ENCODE measurements at places on chromosomes 13 and 19.

DNA sequence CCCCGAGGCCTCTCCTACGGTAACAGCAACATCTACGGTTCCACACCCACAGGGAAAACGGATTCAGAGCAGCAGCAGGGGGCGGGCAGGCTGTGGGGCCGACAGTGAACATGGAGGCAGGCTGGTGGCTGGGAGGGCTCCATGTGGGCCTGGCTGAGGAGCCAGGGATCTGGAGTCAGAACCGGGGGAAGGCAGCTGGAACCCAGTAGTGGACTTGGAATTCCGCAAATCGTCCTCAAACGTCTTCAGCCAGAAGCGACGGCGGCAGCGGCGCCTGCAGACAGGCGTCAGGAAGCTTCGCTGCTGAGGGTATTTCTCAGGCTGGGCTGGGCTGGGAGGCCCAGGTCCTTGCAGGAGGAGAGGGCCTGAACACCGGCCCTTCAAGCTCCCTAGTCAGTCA, 1.8 kb downstream of the TMEM86B start:
- no peak for DNase-seq

- no peak for DNase-seq
These were observed 48.0 kb downstream of the RFX2 start for GRCh38 chr19:6062274-6062673.

DNA sequence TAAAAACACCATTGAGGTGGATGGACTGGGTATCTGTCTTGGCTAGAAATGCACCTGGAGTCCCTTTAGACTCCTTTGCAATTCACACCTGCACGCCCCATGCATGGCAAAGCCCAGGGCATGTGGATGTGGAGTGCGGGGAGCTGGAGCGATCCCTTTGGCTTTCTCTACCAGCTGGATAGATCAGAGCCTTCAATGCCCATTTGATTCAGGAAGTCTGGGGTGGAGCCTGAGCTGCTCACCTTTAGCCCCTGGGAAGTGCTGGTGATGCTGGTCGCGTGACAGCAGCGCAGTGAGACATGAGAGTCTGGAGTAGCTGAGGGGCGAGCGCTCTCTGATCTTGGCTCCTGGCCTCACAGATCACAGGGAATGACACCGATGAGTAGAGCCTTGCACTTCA, 4.8 kb upstream of the ZNF536 start:
- no peak for DNase-seq

DNA sequence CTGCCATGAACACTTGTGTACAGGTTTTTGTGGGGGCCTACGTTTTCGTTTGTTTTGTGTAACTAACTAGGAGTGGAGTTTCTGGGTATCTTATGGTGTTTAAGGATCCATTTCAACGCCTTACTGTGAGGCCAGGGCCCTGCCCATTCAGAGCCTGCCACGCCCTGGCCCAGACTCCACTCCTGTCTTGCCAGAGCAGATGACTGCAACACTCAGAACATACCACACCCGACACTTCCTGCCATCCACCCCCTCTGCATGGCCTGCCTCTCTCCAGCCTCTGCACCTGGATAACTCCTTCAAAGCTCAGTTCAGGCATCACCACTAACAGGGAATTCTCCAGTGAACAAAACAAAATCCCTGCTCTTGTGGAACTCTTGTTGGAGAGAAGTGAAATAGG, 43.2 kb downstream of the RGCC start:
- no peak for DNase-seq

DNA sequence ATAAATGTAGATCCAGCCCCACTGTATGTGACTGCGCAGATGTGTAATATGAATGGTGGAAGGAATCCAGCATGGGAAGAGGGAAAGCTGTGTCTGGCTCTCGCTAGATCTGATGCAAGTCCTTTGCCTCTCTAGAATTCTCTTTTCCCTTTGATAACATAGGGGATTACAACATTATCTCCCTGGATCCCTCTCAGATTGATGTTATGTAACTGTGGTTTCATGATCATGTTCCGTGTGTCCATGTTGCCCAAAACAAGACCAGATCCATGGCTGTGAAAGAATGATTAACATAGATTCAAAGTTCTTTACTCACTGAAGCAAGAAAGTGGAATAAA, 184.0 kb upstream of the UBL3 start:
- no peak for DNase-seq

DNA sequence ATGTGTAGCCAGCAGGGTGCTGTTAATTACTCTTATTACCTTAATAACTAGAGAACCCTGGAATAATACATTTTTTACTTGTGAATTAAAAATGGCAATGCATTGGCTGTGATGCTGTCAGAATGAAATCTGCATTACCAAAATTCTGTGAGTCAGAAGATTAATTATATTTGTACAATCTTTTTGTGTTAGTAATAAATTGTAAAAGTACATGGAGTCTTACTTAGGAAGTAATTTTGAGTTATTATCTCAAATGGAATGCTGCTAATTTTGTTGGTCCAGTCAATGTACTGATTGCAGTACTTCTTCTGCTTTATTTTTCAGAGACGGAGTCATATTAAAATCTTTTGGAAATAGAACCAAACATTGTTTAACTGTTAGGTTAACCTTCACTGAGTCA, 152.0 kb upstream of the SLC10A2 start:
- no peak for DNase-seq

GRCh38 chr13:113783966-113784644, 25.1 kb downstream of the TMEM255B start:
- no peak for DNase-seq

DNA sequence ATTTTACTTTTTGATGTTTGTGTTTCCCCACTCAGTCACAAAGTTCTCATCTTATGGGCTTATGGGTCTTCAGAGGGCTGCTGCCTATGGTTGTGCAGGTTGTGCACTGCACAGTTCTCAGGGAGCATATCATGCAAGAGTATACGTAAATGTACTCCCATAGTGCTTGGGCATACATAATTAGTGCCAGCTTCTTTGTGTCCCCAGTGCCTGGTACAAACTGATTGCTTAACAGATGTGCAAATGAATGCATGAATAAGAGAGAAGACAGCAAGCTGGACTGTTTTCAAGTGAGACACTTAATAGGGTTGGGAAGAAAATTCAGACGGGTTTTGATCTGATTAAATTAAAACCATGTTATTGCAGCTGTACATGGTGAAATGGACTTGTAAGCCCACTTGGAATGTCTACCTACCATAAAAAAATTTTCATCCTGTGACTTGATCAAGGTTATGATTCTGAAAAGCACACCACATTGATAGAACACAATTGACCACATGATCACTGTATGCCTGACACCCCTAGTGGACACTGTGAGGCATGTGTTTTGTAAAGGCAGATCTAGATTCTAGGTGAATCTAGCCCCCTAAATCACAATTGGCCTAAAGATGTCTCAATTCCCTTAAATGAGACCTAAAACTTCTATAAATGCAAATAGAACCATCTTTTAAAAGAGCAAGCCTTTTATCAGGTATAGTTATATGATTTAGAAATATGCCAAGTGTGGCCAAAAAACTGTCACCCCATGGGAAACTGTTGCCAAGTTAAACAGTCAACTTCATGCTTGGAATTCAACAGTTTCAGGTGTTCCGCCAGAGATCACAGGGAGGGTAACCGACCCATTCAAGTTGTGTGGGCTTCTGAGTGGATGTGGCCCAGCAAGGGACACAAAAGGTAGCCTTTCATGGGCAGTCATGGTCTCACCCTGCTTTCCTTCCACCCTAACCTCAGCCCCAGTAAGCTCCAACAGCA, 27.9 kb downstream of the FAM124A start:
- DNase-seq, result no peak

DNA sequence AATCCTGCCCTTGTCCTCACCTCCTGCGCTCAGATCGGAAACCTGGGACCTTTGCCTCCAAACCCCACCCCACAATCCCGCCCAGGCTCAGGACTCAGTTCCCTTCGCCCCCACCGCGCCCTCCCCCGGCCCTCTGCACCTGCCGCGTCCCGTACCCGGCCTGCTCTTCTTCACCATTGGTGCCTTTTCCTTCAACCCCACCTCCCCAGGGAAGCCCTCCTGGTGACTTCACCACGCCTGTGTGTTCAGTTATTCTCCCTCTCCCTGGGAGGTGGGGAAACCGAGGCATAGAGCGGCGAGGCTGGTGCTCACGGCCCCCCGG, 19.3 kb upstream of the TCF3 start:
- DNase-seq, result no peak

DNA sequence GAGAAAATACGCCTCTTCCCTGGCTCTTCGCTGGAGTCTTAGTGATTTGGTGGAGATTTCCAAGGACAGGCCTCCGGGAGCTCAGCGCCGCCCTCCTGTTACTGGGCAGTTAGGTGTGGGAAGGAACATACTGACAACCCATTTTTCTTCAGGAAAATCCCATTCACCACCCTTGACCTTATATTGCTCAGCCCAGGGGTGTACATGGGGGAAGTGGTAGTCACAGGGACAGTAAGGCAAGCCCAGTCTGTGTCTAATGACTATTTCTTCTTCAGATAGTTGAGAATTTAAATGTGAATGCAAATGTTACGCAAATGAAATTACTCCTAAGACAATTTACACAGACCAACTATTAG, 119.4 kb downstream of the UQCRFS1 start:
- no peak for DNase-seq

GRCh38 chr19:9354651-9355050, 8.2 kb upstream of the ZNF177 start:
- no peak for DNase-seq

- no peak for DNase-seq
These were observed 90.2 kb upstream of the UQCRFS1 start for GRCh38 chr19:29303069-29303718.

- DNase-seq, result no peak
These were observed 1711.8 kb downstream of the SLITRK5 start for GRCh38 chr13:89382981-89383380.

DNA sequence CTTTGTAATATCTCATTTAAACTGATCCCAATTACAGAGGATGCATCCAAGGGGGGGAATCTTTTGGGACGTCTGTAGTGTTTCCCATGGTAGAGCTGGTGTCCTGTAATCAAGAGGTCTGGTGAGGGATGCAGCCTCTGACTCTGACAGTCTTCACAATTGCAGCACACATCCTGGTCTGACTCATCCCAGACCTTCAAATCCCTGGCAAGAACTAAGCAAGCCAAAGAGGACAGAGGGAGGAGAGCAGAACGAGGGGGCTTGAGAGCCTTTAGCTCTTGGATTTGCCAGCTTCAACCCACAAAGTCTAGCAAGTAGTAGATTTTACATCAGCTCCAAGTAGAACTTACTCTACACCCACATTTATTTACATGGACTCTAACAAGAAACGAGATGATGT, 17.3 kb upstream of the FCGBP start:
- no peak for DNase-seq

DNA sequence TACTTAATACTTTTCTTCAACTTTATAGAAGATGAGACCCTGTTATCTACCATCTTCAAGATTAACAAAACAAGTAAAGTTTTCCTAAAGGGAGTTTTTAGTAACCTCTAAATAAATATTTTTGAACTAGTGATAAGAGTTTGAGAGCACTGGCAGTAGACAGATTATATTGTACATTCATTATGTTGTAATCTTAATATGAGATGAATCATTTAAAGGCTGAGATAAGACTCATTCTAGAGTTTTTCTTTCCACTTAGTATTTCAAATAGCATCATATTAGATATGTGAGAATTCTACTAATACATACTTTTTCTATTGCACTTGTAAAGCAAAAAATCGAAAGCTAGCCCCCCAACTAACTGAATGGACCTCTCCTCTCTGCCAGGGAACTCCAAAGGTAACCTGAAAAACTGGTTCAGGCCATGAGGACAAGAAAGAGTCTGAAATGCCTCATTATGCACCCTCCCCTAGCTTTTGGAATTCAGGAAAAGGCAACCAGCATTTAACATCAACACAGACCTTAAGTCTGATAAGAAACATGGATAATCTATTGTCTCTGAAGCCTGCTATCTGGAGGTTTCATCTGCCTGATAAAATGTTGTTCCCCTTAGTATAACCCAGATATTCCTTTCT, 875.4 kb upstream of the SLC10A2 start:
- no peak for DNase-seq

All from smooth muscle cell of the brain vasculature (primary cell).